ENCODE measurements at places on chromosomes 6 and 20.

- no peak for DNase-seq
Measured at GRCh38 chr20:25251558-25251957, 3.7 kb downstream of the PYGB start.

GRCh38 chr6:148915810-148916209 is 169.0 kb downstream of the UST start:
- DNase-seq = no peak

- no peak for DNase-seq
Measured at GRCh38 chr6:39202166-39202565, 27.1 kb downstream of the KCNK5 start.

- DNase-seq = no peak
Measured at GRCh38 chr6:170011204-170012036, 260.0 kb downstream of the ERMARD start.

DNA sequence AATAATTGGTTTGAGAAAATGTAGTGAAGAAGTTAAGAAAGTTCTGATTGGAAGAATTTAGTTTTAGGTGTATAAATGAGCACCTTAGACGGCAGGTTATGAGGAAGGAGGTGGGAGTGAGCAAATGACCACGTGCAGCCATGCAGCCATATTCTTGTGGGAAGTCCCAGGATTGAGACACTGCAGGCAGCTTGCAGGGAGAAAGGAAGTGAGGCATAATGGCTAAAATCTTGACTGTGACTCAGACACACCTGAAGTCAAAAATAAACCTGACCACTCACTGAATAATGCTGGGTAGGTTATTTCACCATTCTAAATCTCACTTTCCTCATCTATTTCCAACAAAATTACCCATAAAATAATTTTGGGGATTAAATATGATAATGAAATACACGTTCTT is 16.6 kb downstream of the DSE start:
- DNase-seq = no peak

DNA sequence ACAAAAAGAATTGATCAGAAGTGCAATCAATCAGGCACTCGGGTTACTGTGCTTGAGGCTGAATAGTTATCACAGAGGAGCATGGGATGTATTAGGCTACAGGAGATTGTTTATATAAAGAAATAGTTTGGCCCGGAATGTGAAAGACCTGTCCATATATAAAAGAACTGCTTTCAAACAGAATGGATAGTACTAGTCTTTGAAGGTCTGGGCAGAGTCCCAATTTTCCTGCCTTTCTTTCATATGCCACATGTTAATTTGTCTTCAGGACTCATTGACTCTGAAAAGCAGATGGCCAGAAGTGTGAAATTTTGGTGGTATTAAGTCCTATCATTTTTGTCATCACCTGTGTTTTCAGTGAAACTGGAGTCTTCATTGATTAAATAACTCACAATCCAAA is 314.5 kb downstream of the EYA4 start:
- no peak for DNase-seq

DNA sequence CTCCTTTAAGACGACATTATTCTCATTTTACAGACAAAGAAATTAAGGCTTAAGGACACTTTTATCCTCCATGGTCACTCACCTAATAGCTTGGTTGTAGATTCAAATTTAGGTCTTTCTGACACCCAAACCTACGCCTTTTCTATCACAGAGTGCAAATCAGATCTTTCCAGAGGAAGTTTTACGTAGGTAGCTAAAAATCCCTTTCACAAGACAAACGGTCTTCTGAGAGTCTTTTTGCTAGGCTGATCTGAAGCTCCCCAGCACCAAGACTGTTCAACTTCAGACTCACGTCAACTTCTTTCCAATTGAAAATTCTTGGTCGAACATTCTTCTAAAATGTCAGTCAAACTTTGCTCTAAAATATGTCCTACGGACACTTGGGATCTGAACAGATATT is 46.5 kb downstream of the BLOC1S5 start:
- DNase-seq = no peak
